CD4-positive, alpha-beta T cell treated with Interleukin-4 for 1 hour (primary cell): ENCODE measurements at places on chromosomes 13 and 19.

- DNase-seq, result no peak
Observed at GRCh38 chr19:21328406-21328805, 804 bp downstream of the ZNF708 start.

GRCh38 chr13:57253551-57253950 is 86.6 kb downstream of the PRR20E start:
- no peak for DNase-seq

DNA sequence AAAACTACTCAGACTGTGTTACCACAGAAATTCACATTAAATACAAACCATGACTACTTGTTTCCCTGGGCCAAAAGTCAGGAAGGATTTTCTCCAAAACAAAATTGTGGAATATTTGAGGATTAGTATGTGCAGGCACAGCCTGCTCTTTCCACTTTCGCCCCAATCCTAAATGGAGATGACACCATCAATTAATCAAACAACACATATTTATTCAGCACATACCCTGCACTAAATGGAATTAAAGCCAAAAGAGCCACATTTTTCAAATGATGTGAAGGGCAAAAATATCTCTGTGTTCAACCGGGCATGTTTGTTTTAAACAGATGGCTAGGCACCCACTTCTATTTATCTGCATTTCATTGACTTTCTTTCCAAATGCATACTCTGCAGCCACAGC is 523.1 kb downstream of the DCT start:
- no peak for DNase-seq

GRCh38 chr13:103969520-103970050 is 903.4 kb upstream of the SLC10A2 start:
- DNase-seq, result no peak

- DNase-seq, result no peak
Observed at GRCh38 chr13:111531505-111531904, 211.1 kb downstream of the TEX29 start.
